ENCODE measurements at places on chromosomes 6 and 20.

- no peak for DNase-seq
Measured at GRCh38 chr20:57269148-57269984, 2.9 kb upstream of the BMP7 start.

DNA sequence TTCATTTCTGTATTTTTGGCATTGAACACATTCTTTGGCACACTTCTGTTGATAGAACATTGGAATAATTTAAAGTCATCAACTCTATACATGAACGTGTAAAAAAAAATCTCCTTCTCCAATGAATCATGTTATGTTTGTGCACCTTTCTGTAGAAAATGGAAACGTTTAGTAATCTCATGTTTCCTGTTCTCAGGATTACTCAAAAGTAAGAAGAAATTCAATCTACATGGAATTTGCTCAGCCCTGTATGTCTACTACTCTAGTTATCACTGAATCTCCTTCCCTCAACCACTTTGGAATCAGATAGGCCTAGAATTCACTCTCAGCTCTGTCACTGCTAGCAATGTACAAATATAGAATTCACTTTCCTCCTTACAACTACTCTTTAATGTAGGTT is 103.6 kb downstream of the COL21A1 start:
- no peak for DNase-seq

GRCh38 chr20:32858701-32859372 is at the start of gene EFCAB8:
TSS of gene EFCAB8 (plus strand) at chr20:32858923. CDS start at chr20:32863793, 4,870 bp downstream.
- no peak for DNase-seq

- no peak for DNase-seq
Measured at GRCh38 chr6:43949551-43949991, 177.7 kb downstream of the MRPL14 start.

DNA sequence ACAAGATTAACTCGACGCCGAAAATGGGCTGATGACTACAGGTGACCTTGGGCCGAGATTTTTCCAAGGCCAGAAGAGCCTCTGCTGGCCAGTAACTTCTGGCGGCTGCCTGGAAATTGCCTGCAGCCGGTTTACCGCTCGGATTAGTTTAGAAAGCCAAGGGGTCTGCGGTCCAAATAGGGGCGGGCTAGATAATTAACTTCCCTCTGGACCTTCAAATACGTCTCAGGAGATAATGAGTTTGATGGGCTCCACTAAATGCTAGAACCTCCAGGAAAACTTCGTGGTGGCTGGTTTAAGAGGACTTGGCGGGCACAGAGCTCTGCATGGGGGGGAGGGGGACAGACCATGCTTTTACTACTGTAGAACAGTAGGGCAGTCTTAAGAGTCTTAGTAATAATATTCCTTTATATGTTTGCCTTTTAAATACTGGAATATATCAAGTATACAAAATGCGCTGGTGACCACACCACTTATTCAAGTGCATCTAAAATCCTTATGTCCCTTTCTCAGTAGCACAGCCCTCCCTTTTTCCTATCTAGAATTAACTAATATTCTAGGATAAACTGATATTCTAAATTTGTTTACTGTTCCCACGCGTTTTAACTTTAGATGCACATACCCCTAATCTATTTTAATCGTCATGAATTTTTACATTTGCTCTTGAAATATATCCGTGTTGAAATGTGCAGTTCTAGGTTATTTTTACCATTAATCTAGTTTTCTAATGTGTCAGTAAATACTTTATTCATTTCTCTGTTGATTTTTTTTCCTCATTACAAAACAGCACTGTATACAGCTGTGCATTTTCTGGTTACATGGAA is 107.5 kb upstream of the PRSS16 start:
- DNase-seq: no peak

- no peak for DNase-seq
Measured at GRCh38 chr6:105028898-105029297, 72.0 kb downstream of the LIN28B start.

- no peak for DNase-seq
Measured at GRCh38 chr6:41155132-41155805, 1.1 kb upstream of the TREML1 start.

GRCh38 chr6:122931916-122932315 is 64.1 kb upstream of the CLVS2 start:
- no peak for DNase-seq

DNA sequence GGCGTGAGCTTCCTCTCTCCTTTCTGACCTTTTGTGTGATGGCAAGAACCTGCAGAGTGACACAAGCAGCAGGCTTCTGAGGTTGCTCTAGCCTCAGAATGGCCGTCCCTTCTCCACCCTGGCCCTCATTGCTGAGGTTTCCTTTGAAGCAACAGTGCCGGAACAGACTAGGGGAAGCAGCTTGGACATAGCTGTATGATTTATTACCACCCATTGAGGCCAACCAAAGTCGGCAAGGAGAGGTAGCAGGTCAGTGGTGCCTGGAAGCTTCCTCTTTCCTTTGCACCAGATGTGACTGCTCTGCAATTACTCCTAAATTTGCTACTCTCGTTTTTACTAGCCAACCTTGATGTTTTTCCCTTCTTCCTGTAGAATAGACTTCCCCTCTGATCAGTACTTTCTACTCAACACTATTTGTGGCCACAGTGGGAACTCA is 31.4 kb downstream of the PTPN1 start:
- DNase-seq: no peak

DNA sequence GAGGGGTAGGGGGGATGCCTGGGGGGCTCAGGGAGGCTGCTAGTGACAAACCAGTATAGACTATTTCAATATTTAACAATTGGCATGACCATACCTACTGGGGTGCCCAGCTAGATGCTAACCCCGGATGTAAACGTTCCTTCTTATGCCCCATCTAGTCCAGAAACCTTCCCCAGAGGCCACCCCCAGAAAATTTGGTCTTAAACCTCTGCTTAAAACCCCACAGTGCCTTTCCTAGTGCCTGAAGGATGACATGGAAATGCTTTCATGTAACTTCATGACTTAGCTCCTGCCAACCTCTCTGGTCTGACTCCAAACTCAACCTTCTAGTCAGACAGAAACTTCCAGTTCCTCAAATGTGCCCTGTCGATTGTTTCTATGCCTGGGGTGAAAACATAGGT is 52.0 kb downstream of the JPH2 start:
- DNase-seq: no peak

GRCh38 chr6:2047855-2048254 is 197.6 kb downstream of the GMDS start:
- DNase-seq: no peak

DNA sequence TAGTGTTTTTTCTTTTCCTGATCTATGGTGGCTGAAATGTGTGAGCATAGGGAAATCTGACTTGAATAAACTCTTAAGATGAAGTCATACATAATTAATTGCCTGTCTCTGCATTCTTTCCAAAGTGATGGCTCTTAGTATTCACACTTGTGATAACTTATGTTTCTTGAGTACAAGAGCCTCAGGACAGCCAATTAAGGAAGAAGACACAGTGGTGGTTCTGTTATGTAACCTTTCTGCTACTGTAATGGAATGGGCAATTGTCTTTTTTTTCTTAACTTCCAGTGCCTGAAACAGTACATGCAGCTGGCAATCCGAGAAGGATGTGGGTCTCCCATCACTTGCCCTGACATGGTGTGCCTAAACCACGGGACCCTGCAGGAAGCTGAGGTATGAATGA is 40.1 kb downstream of the RNF144B start:
- no peak for DNase-seq

GRCh38 chr6:149657441-149657840 is 8.9 kb upstream of the KATNA1 start:
- DNase-seq: no peak

DNA sequence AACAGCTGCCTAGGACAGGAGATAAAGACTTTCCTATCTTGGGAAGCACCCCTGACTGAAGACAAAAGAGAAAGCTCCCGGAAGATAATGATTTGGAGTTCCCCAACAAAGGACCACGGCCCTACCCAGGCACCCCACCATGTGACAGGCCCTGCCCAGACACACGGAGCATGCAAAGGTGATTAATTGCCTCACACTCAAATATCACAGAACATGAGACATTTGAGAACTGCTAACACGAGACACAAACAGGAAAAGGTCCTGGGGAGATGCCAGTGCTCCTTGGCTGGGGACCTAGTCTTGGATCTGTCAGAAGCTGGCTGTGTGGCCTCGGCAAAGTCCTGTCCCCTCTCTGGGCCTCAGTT is 82.5 kb upstream of the PTPN1 start:
- peak; percentile 41 for DNase-seq

DNA sequence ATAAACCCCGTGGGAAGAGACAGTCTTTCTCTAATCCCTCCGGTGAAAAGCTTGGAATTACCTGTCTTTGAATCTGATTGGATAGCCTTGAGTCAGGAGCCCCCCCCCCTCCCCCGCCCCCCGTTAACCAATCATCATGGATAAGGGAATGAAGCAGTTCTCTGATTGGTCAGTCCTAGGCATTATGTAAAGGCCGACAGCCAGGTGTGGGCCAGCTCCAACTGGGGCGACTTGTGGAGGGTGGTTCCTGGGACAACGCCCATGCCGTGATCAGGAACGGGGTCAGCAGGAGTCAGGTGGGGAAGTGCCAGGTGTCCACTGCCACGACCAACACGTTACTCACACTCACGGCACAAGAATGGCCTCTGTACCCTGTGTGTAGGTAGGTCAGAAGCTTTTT is 406.8 kb upstream of the SULF2 start:
- DNase-seq: no peak

- no peak for DNase-seq
Measured at GRCh38 chr6:44131892-44132291, 4.5 kb downstream of the TMEM63B start.

- no peak for DNase-seq
Measured at GRCh38 chr6:108168501-108169463, 3.0 kb downstream of the NR2E1 start.

DNA sequence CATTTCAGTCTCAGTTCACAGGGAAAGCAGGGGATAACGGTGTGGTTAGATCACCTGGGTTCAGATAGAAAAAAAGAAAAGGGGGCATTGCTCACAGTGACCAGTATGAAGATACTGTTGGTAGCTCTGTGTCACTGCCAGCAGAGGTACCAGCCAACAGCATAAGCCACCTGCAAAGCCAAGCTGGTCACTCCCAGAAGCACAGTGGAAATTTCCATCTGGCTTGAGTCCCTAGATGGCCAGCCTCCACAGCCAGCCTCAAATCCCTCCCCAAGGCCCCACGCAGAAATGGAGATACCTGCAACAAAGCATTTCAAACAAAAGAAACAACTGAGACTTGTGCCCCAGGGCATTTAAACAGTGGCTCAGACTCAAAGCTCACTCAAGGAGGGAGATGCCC is 11.6 kb downstream of the DEFB127 start:
- no peak for DNase-seq

GRCh38 chr6:113819169-113819830 is 37.8 kb upstream of the MARCKS start:
- peak; percentile 59 for DNase-seq

DNA sequence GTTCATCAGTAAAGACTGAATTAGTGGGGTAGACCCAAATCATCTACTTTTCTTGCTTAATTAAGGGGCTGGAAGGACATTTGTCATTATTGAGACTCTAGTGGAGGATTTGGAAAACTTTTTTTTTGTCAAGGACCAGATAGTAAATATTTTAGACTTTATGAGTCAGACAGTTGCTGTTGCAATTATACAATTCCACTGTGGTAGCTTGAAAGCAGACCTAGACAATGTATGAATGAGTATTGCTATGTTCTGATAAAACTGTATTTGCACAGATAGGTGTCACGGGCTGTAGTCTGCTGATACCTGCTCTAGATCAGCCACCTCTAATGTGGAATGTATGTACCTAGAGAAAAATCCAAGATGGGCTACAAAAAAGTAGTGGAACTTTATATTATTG is 175.0 kb downstream of the CARMIL1 start:
- DNase-seq: no peak

DNA sequence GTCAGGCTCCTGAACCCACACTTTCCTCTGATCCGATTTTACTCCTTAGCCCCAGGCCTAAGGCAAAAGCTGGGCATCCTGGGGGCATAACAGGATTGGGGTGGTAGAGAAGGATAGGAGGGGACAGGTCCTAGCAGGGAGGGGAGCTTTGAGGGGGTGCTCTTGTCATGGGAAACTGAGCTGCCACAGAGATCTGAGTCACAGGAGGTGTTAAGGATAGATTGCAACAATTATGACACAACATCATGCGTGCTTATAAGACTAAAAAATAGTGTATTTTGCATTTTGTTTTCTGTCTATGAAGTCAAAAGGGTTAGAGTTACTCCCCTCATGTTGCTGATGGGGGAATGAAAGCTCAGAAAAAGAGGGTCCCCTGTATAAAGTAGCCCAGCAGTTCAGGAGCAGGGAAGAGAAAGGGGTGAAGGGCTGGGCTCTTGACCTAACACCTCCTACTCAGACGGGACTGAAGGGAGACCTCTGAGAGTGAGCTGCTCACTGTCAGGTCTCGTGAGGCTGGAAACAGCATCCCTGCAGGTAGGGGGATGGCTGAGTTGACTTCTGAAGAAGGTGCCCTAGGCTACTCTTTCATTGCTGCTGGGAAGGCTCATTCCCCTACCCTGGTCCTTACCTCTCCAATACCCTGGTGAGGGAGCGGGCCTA is 2.0 kb downstream of the GLP1R start:
- DNase-seq: no peak

GRCh38 chr6:137213331-137213740 is 5.8 kb downstream of the IFNGR1 start:
- DNase-seq: no peak

DNA sequence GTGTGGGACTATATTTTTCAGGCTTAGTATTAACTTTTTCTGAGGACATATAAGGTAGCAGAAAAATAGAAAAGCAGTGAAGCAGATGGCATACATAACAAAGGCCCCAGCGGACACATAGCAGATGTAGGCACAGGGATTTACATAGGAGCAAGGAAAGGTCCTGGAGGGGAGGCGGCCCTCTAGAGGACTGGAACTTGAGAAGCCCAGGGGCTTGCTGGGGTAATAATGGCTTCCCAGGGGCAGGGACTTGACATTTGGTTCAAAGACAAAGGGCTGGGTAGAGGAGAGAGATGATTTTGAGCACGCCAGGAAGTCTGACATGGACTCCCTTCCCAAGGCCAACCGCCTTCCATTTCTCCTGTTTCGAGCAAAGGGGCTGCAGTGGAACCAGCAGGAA is 31.7 kb upstream of the OSTM1 start:
- DNase-seq: no peak

- DNase-seq: no peak
Measured at GRCh38 chr6:116254297-116255056, 602 bp upstream of the TSPYL4 start.

DNA sequence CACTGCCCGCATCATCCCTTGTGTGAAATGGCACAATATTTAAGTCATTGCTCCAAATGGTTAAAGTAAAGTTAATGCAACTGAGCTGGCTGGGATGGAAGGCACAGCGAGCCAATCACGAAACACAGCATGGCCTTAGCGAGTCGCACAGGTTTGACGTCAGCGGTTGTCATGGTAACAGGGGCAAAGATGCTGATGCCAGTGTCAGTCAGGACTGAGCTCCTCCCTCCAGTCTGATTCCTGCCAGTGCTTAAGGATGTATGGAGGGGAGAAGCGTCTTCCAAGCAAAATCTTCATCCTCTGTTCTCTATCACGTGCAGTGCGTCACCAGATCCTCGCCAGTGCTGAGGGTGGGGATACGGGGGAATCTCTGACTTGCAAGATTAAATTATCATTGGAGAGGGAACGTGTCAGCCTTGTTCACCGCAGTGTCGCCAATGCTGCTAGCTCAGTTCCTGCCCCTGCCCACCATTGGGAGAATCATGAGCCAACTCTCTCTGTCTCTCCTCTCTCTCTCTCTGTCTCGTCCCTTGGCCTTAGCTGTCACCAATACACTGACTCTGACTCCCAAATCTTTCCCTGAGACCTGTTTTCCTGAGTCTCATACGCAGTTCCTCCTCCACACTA is 24.5 kb downstream of the TSPYL4 start:
- DNase-seq: no peak
